ENCODE measurements at places on chromosomes 6 and 20.

DNA sequence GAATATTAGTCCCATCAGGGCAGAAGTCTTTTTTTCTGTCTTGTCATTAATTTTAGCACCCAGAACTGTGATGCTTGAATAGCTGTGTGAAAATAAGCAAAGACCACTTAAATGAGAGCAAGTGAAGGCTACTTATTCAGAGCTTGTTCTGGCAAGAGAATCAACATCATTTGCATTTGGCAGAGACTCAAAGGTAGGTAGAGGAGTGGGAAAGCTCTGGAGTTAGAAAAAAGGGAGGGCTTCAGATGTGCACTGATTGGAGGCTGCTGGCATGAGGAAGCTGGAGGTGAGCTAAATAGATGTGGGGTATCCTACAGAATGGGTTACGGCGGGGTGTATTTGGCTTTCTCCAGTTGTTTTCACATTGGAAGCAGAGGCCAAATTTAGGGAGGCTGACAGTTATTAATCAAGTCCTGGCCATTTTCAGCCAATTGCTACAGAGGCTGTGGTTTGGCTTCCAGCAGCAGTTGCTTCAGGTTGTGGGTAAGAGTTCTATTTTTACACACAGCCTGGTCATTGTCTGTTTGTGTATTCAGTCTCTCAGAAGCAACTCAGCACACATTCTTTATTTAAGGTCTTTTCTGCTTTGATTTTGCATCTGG is 254.3 kb downstream of the BTBD3 start:
- DNase-seq: no peak

- DNase-seq: no peak
Measured at GRCh38 chr6:148446681-148447080, 104.0 kb downstream of the SASH1 start.

- DNase-seq: no peak
Measured at GRCh38 chr6:143611580-143611979, 66.2 kb upstream of the PHACTR2 start.

- DNase-seq: no peak
Measured at GRCh38 chr6:111484633-111484930, 1.6 kb upstream of the REV3L start.

GRCh38 chr20:44367746-44368145 is 12.2 kb downstream of the HNF4A start:
- DNase-seq: no peak

GRCh38 chr20:62635852-62636251 is 6.5 kb upstream of the SLCO4A1 start:
- no peak for DNase-seq

- no peak for DNase-seq
Measured at GRCh38 chr6:766625-767024, 73.7 kb upstream of the EXOC2 start.

GRCh38 chr6:31130751-31131150 is 8.1 kb downstream of the PSORS1C2 start:
- no peak for DNase-seq

DNA sequence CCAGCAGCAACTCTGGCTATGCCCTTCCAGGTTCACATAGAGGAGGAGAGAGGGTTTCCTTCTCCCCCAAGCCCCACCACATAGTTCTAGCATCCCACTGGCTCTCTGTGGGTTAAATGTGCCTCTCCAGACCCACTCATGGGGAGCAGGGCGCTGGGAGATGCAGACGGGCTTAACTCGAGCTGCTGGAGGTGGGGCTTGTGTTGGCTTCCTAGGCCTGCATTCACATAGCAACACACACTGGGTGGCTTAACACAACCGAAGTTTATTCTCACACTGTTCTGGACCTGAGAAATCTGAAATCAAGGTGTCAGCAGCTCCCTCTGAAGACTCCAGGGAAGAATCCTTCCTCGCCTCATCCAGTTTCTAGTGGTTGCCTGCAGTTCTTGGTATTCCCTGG is 33.6 kb downstream of the SLC2A10 start:
- no peak for DNase-seq
